ENCODE measurements at places on chromosomes 1 and 21.

DNA sequence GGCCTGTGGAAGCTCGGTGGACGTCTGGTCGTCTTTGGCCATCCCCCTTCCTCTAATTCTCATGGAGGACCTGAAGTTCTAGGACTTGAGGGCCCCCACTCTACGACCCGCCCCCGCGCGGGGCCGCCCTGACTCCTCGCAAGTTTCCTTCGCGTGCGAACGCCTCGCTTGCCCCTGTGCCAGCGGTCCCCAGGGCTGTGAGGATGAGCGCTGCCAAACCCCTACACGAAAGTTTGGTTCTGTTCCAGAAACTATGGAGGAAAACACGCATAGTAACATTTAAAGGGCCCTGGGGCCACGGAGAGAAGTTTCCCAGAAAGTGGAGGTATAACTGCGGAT, 304 bp upstream of the GNG12 start:
- no peak for DNase-seq

DNA sequence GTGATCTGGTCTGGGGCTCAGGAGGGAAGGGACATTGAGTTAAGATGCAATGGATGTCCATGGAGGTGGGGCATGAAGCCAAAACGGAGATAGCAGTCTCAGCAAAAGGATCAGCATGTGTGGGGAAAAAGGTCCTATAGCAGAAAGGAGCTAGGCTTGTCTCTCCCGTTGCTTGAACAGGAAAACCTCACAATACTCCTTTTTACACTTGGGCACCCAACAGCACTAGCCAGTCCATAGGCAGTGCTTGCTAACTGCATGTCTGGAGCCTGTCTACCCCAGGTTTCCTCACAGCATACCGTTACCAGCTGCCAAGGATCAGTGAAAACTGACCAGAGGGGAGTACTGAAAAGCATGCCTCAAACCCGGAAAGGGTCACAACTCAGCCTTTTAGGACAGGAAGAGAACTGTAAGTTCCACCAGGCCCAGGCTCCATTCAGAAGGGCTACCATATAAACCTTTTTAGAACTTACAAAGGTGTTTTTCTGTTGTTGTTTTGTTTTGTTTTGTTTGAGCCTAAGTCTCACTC, 78.6 kb downstream of the JAK1 start:
- no peak for DNase-seq

GRCh38 chr1:30719406-30720270, 3.7 kb downstream of the MATN1 start:
- DNase-seq: no peak

DNA sequence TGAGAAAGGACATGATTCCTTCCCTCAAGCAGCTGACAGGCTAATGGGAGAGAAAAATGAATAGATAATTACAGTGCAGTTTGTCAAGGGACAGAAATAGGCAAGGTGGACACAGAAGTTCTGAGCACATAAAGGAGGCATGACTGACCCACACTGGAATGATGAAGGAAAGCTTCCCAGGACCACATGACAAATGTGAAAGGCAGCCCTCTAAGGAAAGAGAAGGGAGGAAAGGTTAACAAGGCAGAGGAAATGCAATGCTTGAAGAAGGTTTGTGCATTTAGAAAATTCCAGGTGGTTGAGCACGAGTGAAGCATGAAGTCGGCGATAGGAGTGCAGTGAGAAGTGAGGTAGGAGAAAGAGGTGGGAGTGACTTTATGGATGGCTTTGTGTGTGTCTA, 37.4 kb downstream of the LAMC2 start:
- no peak for DNase-seq

GRCh38 chr1:230272557-230272956, 153.6 kb downstream of the PGBD5 start:
- DNase-seq: no peak

- DNase-seq: no peak
Measured at GRCh38 chr1:9573723-9574122, 15.0 kb upstream of the TMEM201 start.

DNA sequence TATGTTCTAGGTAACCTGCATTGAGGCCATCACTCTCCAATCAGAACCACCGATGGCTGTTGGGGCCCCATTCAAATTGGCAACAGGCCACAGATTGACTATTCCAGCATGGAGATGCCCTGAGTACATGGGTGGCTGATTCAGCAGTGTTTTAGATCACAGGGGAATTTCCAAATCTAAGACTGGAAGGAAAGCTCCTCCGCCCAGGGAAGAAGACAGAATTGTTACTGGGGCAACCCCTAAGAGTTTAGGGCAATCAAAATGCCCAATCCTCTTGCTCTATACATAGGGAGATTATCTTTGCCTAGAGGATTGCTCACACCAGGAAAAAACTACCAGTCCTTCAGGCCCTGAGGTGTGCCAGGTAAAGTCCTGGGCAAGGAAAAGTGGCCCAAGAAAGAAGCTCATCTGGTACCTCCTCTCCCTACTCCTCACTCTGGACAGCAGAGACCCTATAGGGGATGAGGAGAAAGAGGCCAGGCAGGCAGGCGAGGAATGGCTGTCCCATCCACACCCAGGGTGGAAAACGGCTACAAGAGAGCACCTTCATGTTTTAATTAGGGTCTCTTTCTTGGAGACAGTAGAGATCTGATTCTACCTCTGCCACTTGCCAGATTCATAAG, 5.8 kb downstream of the S100A8 start:
- DNase-seq: no peak

DNA sequence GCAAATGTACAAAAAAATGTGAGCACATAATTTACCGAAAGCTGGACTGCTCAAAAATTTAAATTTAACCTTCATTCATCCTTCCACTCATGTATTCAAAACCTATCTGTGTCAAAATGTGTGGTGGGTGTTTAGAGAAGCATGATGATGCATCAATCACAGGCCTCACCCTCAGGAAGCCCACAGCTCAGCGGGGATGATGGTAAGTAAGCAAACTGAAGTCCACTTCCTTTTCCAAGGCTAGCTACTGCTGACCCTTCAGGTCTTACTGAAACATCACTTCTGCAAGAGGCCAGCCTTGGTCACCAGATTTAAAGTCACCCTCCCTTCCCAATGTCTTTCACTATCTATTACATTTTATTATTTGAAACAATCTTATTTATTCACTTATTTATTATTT, 254.5 kb downstream of the DNM3 start:
- DNase-seq: no peak

DNA sequence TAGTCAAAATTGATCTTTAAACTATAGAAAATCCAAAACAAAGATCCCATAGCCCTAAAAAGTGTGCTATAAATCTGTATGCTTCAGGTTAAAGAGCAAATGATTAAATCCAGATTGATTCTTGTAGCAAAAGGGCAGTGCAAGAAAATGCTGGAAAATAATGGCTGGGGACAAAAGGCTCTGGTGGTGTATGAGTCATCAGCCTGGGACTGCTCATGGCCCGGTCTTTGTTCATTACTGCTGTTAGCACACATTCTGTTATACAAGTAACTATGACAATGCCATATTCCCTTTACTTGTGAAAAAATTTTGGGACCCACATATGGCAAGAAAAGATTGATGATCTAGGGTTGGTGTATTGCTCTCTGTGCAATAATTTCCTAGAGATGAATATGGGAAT, 89.1 kb downstream of the RWDD3 start:
- DNase-seq: no peak

DNA sequence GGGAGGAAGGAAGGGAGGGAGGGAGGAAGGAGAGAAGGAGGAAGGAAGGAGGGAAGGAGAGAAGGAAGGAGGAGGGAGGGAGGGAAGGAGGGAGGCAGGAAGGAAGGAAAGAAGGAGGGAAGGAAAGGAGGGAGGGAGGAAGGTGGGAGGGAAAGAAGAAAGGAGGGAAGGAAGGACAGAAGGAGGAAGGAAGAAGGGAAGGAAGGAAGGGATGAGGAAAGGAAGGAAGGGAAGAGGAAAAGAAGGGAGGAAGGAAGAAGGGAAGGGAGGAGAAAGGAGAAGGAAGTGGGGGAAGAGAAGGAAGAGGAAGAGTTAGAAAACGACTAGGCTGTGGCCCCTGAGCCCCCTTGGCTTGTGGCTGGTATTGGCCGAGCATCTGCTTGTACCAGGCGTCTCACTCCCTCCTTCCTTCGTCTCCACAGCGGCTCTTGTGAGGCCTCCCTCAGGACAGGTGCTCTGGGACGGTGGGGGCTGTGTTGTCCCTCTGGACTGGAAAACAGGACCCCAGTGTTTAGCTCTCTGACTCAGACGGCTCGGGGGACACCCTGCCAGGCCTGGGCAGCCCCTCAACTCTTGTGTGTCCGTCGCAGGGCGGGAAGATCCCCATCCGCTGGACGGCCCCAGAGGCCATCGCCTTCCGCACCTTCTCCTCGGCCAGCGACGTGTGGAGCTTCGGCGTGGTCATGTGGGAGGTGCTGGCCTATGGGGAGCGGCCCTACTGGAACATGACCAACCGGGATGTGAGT, 36.2 kb upstream of the C1QA start:
- DNase-seq: no peak

DNA sequence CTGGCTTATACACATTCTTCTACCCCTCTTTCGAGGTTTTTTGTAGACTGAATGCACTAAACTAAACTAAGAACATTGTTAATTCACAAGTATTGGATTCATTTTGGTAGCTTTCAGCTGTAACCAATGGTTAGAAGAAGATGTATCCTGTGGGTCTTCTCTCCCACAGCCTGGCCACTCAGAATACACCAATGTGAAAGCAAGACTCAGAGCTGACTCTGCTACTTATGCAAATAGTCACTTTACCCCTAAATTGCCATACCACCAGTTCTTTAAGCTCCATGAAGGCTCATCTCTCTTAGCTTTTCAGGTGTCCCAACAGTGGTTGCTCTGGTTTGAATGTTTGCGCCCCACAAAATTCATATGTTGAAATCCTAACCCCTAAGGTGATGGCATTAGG, 60.1 kb downstream of the RGS13 start:
- no peak for DNase-seq

DNA sequence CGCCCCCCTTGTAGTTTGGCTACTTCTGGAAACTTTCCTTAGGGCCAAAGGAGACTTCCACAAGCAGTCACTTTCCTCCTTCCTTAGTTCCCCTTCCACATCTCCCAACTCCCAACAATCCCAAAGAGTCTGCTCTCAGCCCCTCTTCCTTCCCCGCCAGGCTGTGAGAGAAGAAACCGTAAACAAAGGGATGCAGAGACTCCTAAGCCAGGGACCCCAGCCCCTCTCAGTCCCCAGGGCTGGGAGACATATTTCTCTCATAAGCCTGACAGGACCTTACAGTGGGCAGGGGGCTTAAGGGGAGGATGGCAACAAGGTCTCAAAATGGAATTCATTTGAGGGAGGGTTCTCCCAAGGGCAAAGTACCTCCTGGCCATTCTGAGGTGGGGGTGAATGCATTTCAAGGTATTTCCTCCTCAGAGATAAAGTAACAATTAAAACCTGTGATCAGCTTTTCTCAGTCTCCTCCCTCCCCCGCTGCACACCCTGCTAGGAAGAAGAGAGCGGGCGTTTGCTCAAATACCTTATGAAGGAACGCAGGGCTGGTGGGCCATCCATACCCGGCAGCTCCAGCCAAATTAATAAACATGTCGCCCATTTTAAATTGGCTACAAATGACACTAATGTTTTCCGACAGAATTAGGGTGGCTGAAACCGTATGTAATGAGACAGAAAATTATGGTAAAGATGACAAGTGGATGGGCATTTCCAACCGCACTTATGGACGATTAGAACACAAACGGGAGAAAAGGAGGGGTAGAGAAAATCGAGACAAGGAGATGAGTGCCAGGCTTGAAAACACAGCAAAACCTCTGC, 4.0 kb downstream of the BARHL2 start:
- no peak for DNase-seq

DNA sequence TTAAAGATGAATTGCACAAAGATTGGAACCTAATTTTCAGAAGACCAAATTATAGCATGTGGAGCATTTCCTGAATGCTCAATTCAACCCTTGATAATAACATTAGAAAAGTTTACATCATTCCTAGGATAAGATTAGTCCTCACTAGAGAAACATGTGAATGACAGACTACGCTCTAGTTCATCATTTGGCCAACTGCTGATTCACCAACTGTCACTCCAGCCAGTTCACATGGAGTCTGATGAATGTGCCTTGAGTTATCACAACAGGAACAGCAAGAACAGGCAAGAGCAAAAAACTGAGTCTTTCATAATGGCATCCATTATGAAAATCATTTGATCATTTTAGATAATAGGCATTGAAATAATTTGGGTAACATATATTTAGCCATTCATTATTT, 415.9 kb downstream of the PTPRC start:
- no peak for DNase-seq

DNA sequence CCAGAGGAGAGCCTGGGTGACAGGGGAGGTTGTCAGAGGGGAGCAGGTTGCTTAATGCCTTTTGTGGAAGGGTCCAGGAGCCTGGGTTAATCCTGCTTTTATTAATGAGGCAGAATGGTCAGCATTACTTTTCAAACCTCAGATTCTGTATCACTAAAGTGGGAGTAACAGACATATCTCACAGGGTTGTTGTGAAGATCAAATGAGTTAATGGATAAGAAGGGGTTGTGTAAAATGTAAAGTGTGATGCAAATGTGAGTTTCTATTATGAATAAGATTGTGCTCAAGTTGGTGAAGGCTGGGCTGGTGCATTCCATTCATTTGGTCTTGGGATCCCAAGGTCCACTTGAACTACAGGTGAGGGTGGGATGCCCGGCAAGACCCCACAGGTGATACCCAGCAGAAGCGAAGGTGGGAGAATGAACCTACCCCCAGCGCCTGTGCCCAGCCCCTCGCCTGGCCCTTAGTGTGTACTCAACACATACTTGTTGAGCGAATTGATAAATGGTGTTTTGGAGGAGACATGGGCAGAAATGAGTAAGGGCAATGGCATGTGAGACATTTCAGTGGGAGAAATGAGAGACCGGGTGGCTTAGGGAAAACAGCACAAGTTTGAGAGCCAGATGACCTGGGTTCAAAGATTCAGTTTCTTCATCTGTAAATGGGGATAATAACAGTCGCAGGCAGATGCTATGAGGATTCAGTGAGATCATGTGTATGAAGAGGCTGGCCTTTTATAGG, 6.2 kb downstream of the SLC26A9 start:
- no peak for DNase-seq

- no peak for DNase-seq
Measured at GRCh38 chr21:39938086-39938625, 70.9 kb downstream of the PCP4 start.

DNA sequence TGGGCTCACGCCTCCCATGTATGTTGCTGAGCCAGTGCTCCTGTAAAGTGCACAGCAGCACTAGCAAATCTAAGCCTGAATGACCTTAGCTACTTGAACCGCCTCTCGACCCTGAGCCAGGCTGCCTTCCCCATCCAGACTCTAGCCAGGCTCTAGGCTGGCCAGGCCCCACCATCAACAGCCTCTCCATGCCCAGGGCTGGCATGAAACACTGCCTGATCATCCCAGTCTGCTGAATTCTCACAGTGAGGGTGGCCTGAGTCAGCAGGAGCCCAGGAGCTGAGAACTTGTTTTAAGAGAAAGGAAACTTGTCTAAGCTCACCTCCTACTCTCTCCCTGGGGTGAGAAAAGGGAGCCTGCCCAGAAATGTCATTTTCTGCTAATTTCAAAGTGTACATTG, 733.3 kb downstream of the PTPRU start:
- DNase-seq: no peak

GRCh38 chr1:117576236-117576635, 29.6 kb upstream of the TENT5C start:
- DNase-seq: no peak

- DNase-seq: no peak
Measured at GRCh38 chr1:30659702-30660101, 63.7 kb downstream of the MATN1 start.
